ENCODE measurements at places on chromosomes 5 and 9.

- DNase-seq, result no peak
These were observed 56.9 kb upstream of the STXBP1 start for GRCh38 chr9:127554966-127555839.

GRCh38 chr9:92385477-92385876 lies 18.9 kb downstream of the OGN start:
- DNase-seq, result no peak

DNA sequence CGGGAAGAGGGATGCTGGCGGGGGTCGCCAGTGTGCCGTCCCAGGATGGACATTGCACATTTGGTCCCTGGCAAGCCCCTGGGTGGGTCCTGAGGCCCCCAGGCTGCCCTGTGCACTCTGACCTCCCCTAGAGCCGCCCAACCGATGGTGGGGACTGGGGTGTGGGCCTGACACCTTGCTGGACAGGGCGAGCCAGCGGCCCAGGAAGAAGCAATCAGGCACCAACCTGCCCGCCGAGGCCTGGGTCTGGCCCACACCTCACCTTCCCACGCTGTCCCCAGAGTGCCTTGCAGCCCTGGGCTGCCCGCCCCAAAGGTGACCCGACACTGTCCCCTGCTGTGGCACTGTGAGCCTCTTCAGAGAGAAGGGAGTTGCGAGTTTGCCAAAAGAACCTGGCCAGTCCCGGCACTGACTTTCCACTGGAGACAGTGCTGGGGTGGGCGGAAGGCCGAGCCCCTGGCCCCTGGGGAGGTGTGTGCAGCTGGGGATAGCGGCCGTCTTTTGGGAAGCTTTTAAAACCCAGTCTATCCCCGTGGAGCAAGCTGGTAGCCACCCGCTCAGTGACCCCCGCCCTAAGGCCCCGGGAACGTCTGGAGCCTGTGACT lies 12.0 kb upstream of the NRARP start:
- DNase-seq, result no peak

DNA sequence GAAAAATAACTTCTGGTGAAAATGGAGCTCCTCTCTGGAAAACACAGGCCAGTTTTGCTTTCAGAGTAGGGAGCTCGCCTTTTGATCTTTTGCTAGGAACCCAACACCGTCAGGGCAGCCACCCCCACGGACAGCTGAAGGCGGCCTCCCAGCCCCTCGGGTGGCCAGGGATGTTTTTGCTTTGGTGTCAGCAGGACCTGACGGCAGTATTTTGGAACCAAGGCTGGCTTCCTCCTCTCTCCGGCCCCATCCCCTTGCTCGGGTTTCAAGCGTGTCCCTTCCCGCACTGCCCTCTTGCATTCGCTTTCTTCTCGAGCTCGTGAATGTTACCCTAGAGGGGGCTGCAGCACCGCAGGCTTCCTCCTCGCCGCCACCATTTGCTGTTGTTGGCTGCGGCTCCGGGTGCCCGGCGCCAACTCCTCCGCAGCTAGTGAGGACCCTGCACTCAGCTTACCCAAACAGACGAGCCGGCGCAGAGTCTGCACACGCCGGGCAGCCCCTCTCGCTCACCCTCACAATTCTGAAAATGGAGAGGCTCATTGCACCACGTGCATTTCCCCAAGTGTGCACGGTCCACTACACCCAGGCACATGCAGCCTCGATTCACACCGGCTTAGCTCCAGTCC lies 35.5 kb upstream of the ADAMTSL1 start:
- no peak for DNase-seq

DNA sequence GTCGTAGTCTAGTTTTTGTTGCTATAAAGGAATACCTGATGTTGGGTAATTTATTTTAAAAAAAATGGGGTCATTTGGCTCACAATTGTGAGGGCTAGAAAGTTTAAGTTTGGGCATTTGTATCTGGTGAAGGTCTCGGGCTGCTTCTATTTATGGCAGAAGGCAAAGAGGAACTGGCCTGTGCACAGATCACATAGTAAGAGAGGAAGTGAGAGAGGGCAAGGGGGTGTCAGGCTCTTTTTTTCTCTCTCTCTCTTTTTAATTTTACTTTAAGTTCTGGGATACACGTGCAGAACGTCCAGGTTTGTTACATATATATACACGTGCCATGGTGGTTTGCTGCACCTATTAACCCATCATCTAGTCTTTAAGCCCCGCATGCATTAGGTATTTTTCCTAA lies 453.3 kb downstream of the DIRAS2 start:
- no peak for DNase-seq

GRCh38 chr5:173614591-173614990 lies 1.9 kb downstream of the BOD1 start:
- no peak for DNase-seq

- no peak for DNase-seq
These were observed 152.2 kb upstream of the SLC12A2 start for GRCh38 chr5:127931396-127931795.

- DNase-seq, result no peak
These were observed 19.9 kb upstream of the ZSWIM6 start for GRCh38 chr5:61311836-61312808.

DNA sequence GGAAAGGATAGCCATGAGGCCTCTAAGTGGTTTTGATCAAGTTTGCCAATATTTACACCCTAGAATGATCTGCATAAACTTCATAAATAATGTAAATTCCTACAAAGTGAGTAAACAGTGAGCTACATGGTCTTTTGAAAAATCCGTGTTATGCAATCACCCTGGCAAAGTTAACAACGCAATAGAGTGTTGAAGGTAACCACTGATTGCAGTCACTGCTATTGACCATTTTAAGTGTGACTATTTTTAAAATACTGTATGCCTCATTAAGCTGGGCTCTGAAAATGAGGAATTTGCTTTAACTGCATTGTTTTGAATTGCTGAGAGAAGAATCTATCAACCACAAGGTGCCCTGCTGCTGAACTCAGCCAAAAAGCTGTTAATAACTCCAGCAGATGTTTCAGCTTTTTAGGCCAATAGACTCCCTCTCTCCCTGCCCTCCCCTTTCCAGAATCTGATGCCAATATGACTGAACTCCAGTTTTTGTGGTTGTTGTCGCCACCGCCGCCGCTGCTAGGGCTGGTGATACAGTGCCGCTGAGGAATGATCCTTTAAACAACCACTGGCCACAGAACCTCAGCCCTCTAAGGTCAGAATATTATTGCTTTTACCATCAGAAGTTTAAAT lies 35.3 kb upstream of the SMARCA2 start:
- no peak for DNase-seq

DNA sequence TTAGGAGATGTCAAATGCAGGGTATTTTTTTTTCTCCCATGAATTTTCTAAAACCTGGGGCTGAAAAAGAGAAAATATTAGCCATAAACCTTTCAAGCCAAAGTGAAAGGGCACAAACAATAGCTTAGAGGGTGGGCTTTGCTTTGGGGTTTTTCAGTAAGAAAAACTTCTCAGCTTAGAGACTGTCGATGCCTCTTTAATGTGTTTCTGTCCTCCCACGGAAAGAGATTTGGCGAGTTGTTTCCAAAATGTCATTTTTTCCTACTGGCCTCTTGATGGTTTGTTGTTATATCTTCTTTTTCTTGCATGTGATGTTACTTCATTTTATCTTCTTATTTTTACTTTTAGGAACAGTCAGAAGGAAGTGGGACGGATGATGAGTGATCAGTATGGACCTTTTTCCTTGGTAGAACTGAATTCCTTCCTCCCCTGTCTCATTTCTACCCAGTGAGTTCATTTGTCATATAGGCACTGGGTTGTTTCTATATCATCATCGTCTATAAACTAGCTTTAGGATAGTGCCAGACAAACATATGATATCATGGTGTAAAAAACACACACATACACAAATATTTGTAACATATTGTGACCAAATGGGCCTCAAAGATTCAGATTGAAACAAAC lies 177.3 kb downstream of the SMARCA2 start:
- DNase-seq, result no peak

DNA sequence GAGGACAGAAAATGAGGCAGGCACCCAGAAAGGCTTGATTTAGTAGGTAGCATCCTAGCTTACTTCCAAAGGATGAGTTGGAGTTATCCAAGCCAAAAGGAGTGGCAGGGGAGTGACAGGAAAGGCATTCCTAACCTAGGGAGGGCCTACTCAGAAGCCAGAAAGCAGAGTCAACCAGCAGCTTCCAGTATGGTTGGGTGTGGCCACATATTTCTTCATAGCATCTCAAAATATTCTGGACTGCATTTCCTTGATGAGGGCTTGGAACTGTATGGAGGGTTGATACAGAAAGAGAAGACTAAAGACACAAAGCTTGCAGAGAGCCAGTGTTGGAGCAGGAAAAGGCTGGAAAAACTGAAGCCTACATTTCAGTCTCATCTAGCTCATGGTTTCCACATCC lies 656.8 kb upstream of the DMAC1 start:
- no peak for DNase-seq

DNA sequence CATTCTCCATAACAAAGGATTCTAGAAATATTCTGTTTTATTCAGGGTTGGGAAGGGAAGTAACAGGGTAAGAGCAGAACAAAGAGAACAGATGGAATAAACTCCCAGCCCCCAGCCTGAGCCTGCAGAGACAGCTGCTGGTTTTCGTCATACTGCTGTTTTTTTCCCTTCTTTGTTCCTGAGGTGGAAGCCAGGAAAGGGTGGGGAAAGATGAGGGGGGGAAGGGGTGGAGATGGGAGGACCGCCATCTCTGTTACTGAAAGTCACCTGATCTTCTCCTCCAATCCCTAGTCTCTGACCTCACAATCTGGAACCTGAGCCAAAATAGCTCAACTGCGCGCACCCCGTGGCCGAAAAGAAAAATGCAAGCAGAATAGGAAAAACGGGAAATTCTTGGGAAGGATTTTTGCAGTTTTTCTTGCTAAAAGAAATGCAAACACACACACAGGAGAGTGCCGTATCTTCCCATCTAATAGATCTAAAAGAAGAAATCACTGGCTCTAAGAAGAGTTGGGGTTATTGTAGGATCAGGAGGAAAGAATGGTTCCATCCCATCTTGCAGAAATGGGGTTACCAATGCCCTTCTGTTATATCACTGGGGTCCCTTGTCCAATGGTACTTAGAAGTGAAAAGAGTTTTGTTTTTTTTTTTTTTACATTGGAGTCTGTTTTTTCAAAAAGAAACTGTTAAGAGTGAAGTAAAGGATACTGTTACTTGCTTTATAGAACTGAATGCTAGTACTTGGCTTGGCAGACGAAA lies 57.9 kb downstream of the DIAPH1 start:
- DNase-seq, result no peak

GRCh38 chr5:140356853-140357725 lies 2.9 kb upstream of the SLC4A9 start:
- no peak for DNase-seq

DNA sequence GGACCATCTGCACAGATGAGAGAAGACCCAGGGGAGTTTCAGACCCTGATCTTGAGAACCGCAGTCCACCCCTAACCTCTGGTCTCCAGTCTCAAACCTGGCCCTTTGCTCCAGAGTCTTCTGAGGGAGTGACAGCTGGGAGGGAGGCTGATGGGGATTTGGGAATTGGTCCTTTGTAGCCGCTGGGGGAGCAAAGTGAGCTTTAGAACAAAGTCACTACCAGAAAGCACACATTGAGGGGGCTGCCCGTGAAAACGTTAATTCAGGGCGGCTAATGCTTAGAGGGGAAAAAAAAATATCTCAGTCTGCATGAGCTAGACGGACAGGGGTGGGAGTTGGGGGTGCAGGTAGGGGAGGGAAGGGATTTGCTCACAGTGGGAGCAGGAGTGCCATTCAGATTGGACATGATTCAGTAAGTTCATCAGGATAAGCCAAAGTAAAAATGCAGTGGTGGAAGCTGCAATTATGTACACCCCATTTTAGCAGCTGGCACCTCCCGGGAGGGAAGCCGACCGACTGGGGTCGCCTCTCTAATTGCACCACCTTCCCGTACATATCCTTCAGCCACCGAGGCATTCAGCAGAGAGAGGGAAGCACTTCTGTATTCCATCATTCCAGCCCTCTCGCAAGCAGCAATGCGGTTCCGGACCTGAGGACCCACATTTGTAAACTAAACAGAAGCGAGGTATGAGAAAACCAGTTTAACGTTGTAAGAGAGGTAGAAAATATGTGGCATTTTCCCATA lies 123.4 kb upstream of the RETREG1 start:
- DNase-seq, result no peak

GRCh38 chr9:114299286-114300152 lies 23.4 kb upstream of the ORM1 start:
- DNase-seq, result no peak

GRCh38 chr9:36479101-36479500 lies 79.0 kb upstream of the RNF38 start:
- no peak for DNase-seq

GRCh38 chr5:14187660-14188059 lies 44.5 kb downstream of the TRIO start:
- DNase-seq, result no peak

GRCh38 chr5:22649074-22649473 lies 204.1 kb downstream of the CDH12 start:
- DNase-seq, result no peak

- DNase-seq, result no peak
These were observed 576.3 kb downstream of the PDE4D start for GRCh38 chr5:59317023-59317773.

DNA sequence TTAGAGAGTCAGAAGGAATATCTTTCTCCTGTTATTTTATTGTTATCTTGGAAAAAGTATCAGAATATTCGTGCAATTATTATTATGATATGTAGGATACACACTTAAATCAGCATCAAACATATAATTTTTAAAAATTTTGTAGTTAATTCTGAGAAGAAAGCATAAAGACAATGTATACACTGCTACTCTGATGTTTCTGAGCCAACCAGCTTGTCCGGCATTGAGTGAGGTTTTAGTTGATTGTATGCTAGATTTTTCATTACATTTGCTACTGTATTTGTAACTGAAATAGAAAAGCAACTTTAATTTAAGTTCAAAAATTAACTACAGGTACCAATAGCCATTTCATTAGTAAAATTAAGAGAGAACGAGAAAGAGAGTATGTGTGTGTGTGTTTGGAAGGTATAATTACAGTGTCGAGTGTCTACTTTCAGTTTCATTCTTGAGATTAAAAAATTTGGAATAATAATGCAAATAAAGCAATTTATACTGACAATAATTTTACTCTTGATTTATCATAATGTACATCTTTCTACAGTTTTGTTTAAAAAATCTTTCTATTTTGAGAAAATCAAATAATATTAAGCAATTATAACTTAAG lies 160.4 kb upstream of the CDH12 start:
- no peak for DNase-seq

GRCh38 chr5:74895906-74896305 lies 29.7 kb upstream of the FAM169A start:
- no peak for DNase-seq

DNA sequence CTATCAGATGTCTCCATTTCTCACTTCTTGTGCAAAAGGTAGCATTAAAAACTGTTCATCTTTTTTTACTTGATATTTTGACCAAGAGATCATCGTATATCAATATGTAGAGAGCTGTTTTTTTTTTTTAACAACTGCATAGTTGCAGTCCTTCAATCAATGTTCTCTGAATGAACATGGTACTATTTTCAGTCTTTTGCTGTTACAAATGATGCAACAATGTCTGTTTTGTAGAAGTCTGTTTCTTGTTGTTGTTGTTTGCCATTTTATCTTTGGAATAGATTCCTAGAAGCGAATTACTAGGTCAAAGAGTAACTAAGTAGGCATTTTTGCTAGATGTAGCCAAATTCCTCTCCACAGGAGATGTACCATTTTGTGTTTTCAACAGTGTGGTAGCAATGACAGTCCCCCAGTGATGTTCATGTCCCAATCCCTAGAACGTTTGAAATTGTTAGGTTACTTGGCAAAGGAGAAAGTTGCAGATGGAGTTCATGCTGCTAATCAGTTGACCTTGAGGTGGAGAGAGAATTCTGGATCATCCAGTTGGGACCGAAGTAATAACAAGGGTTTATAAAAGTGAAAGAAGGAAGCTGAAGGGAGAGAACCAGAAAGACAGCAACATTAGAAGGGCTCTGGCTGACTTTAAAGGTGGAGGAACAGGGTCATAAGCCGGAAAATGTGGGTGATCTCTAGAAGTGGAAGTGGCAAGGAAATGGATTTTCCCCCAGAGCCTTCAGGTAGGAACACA lies 6.3 kb downstream of the MTREX start:
- no peak for DNase-seq

Measured in stimulated activated CD4-positive, alpha-beta T cell treated with anti-CD3 and anti-CD28 coated beads, TNF-alpha, amount 100 ng/mL, for 4 hours (primary cell).